CD4-positive, alpha-beta T cell treated with Interleukin-21 for 1 hour (primary cell): ENCODE measurements at places on chromosomes 4 and X.

- DNase-seq: no peak
Measured at GRCh38 chr4:19259920-19260319, 991.8 kb upstream of the SLIT2 start.

DNA sequence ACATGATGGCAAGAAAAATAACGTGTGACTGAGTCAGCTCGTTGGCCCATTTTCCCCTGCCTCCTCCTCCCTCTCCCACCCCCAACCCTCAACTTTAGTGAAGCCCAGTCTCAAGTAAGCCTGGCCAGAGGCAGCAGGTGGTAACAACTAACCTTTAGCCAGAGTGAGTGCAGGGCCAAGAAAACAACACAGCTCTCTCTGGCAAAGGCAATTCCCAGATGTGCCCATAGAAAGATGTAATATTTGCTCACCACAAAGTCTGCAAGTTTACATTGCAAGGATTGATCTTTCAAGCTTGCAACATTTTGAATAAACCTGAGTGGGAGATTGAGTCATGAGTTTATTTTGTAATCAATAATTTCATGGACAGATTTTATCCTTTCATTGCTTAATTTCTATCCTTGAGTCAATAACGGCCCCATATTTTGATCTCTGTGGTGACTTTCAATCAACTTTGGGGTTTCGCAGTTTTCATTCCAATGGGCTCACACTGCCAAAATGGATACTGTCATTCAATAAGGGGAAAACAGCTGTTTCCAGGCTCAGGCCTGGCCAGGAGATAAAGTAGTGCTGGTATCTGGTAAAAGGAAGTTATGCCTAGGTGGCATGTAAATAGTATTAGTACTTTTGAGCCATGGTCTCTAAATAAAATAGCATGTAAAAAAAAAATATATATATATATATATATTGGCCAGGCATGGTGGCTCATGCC lies 130.7 kb upstream of the TMEM164 start:
- no peak for DNase-seq

- DNase-seq: no peak
Measured at GRCh38 chrX:120358737-120359456, 3.0 kb upstream of the ATP1B4 start.

DNA sequence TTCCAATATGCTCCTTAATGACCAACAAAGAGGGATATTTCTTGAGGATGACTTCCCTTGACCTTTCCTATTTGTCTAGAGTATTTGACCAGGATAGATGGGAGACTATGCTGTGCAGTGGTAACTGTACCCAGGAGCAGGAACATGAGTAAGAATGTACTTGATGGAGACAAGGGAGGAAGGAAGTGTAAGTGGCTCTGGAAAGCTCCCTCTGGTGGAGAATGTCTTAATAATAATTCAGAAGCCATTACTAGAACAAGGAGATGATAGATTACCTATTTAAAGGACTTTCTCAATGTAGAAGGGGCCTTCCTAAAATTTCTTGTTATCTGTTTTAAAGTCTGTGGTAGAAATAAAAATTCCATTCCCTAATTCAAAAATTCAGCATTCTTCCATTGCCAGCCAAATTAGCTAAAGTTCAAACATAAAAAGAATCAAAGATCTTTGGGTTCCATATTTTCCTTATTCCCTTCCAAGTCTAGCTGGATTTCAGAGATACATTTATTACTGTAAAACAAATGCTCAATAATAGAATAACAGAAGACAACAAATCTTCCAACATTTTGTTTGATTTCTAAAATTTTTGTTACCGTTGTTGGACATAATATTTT lies 83.8 kb downstream of the GRID2 start:
- DNase-seq: no peak

- DNase-seq: no peak
Measured at GRCh38 chr4:73922766-73923630, 53.8 kb downstream of the CXCL1 start.

DNA sequence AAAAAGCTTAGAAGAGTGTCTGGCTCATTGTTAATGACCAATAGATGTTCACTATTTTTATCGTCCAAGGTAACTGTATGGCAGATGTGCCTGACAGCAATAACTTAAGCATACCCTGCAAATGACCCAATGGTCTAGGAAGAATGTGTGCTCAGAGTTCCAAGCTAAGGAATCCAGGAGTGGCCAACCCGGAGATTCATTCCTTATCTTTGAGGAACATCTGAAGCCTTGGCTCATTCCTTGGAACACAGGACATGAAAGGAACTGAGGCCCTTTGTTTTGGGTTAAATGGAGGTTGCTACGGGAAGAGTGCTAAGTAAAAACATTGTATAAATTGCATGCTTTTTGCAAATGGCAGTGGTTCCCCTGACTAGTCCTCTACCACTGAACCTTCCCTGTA lies 38.9 kb upstream of the EFNB1 start:
- DNase-seq: no peak
